LoVo (cell line): ENCODE measurements at places on chromosomes 2 and 18.

DNA sequence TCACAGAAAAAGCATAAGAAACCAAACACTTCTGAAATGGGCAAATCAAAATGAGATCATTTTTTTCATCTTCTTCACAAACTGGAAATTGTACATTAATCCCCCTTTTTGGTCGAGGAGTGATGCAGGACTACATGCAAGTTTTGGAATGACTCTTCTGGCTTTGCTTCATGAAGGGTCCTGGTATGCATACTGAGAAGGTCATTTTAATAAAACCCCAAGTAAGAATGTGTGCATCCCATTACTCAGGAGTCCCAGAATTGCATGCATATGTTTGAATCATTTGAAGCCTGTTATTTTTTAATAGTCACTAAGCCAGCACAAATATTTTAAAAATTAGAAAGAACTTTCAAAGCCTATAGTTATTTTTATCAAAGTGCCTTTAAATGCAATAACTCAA, 16.7 kb upstream of the EHBP1 start:
- DNase-seq = no peak

DNA sequence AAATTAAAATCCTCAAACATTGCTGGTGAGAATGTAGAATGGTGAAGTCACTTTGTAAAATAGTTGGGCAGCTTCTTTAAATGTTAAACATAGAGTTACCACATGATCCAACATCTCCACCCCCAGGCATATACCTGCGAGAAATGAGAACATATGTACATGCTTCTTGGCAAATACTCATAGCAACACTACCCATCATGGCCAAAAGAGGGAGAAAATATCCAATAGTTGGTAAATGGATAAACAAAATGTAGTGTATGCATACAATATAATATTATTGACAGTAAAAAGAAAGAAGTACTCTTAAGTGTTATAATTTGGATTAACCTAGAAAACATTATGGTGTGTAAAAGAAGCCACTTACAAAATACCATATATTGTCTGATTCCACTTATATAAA, 185.9 kb downstream of the CDH7 start:
- DNase-seq = no peak

- DNase-seq = no peak
These were observed 17.7 kb downstream of the MAP2 start for GRCh38 chr2:209441541-209441940.

- DNase-seq = no peak
These were observed 206.5 kb upstream of the NT5C1B start for GRCh38 chr2:18795906-18796305.

GRCh38 chr2:99101697-99102096, 39.8 kb upstream of the C2orf15 start:
- DNase-seq = no peak
